ENCODE measurements at places on chromosomes 7 and 10.

DNA sequence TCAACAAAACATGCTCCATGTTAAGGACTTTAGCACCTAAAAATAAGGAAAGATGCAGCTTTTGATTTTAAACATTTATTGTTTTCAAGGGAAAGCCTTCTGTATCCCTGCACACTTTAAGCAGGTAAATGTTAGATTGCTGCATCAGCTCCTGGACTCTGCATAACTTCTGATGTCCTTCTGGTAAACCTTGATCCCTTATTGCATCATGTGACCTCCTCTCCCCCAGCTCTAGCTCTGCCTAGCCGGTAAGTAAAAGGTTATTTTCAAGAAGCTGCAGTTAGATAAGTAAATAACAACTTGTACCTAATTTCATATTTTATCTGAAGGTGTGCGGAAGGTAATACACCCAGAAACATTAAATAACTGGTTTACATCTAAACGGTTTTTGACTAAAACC is 37.5 kb downstream of the PDK4 start:
- DNase-seq, result no peak

- no peak for DNase-seq
Measured at GRCh38 chr7:109996927-109997326, 1094.0 kb upstream of the LRRN3 start.

DNA sequence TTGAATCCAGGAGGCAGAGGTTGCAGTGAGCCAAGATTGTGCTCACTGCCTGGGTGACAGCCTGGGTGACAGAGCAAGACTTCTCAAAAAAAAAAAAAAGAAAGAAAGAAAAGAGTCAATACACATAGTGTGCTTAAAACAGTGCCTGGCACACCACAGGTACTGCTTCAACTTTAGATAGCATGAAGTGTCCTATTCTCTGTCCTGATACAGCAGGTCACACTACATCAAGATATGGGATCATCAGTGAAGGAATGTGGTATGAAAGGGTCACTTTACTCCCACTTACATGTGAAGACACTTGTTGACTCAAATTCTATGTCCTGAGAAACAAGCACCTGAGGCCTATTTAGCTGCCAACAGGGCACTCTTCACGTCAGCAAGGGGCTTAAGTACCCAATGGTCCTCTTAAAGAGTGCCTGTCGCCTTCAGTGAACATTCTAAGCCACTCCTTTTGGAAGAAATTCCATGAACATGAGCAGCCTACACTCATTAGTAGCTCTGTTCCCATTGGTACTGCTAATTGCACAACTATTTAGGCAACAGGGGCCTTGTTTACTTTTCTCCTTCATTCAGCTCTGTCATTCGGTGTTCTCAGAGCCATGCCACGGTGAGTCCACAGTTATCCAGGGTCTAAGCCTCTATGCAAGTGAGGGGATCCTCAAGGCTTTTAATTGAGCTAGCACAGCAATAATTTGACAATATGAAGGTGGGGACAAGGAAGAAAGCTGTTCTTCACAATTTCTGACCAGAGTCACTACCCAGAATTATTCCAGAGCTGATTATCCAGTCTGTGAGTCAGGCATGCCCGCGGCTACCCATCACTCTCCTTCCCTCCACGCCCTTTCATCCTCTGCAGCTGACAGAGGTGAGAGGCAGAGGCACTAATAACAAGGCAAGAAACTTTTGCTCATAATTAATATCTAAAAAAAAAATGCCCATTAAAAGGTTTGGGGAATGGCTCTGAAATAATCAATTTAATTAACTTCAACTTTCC is 56.6 kb upstream of the PTN start:
- peak; percentile 29 for DNase-seq

DNA sequence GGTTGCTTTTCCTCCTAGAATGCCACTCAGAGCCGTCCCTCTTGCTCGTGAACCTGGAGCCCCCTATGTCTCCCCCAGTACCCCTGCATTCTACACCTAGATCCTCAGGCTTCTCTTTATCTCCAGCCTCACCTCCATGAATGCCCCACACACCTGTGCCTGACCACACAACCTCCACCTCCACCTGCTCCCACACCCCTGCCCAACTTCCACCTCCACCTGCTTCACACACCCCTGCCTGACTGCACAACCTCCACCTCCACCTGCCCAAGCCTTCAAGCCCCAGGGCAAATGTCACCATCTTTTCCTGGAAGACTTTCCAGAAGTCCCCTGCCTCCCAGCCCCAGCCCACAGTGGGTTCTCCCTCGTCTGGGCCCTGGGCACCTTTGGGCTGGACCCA is 6.9 kb upstream of the LFNG start:
- DNase-seq, result no peak

DNA sequence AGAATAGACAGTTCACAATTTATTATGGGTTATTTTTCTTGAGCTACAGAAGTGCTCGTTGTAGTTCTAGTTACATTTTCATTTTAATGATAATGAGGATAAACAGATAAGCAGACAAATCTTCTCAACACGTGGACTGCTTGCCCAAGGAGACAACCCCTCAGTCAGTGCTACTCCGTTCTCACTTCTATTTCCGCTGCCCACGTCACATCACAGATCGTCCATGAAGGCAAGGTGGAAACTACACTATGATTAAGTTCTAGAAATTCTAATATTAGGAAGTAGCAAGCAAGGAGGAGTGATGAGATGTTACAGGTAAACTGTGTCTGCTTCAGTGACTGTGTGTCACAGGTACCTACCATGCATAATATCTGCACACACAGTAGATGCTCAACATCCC is 210.5 kb downstream of the CHCHD3 start:
- no peak for DNase-seq

- DNase-seq, result no peak
Measured at GRCh38 chr10:62637249-62638061, 167.1 kb upstream of the ADO start.

DNA sequence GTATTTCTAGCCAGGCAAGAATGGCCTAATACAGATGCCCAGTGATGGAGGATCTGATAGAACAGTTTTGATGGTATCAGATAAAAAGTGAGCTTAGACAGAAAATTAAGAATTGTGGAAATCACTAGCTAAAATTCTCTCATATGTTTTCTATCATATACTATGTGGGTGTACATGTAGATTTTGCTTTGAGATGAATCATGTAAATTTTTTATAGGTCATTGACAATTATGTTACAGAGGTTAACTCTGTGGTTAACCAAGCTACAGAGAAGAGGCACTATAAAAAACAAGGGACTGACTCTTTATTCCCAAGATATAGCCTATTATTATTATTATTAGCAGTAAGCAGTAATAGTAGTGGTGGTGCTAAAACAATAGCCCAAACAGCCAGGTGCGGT is 156.5 kb downstream of the ITGA8 start:
- no peak for DNase-seq

- DNase-seq, result no peak
Measured at GRCh38 chr7:41592236-41592635, 110.7 kb downstream of the INHBA start.

GRCh38 chr10:47099474-47099873 is 188.2 kb downstream of the PTPN20 start:
- DNase-seq, result no peak

DNA sequence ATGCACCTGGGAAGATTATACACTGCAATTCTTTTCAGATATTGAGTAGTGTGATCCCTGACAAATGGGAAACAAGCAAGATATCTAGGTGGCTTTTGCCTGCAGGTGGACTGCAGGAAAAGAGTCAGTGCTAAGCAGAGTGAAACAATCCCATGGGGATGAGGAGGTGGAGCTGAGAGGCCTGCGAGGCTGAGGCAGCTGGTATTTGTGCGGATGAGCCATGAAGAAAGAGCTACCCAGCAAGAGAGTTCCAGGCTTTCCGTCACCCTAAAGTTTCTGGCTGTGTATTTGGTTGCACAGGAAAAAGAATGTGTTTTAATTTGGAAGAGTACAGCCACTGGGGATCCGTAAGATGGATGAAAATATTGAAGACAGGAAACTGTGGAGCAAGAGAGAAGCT is 714.1 kb upstream of the COBL start:
- no peak for DNase-seq

- no peak for DNase-seq
Measured at GRCh38 chr7:137371616-137372015, 28.1 kb upstream of the PTN start.

- DNase-seq, result no peak
Measured at GRCh38 chr7:46897381-46897780, 684.5 kb downstream of the TNS3 start.

- DNase-seq, result no peak
Measured at GRCh38 chr10:5991708-5992107, 14.4 kb upstream of the IL15RA start.

DNA sequence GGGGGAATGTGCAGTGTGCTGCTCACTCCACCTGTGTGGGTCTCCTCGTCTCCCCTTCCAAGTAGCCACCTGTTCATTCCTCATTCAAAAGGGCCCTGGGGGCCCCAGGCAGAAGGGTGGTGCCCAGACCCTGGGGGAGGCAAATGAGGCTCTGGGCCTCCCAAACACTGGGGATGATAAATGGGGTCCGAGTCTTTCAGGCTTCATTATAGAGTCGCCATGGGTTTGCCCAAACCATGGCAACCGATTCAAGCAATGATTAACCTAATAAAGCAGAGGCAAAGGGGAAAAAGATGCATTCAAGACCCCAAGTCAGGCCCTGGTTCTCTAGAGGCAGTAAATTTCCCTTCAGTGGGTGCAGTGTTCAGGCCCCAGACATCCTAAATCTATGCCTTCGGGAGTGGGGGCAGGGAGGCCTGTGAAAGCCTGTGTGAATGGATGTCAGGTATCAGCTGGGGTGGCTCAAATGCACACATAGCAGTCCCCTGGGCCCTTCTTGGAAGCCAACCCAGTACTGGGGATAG is 10.4 kb downstream of the NEUROG3 start:
- DNase-seq, result no peak

- no peak for DNase-seq
Measured at GRCh38 chr10:103839872-103840739, 15.3 kb downstream of the SH3PXD2A start.

DNA sequence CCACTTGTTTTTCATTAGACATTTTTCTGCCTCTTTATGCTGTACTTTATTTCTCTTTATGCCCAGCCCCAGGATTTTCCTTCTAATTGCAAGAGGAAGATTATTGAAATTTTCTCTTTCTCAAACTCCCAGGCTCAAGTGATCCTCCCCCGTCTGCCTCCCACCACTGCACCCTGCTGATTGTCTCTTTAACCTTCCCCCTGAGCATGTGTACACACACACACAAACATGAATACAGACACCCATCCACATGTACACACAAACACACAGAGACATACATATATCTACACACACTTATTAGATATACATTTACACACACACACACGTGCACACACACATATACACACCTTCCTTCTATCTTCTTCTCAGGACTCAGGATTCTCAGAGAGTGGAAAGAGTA is 37.3 kb upstream of the MAP3K8 start:
- no peak for DNase-seq

DNA sequence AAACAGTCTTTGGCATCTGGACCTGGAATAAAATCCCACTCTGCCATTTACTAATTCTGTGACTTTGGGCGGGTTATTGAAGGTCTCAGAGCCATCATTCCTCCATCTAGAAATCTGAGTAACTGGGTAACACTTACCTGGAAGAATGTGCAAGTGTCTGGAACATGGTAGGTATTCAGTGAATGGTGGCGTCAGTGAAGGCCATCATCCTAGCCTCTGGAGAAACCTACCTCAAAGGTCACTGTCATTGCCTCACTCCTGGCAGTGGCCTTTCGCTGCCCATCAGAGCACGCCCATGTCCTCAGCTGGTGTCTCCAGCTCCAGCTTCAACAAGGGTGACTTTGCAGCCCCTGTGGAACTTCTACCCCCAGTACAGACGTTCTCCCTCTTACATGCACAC is 4.5 kb downstream of the GAL3ST4 start:
- DNase-seq, result no peak

GRCh38 chr10:103456074-103456660 is 2.5 kb downstream of the CALHM1 start:
- no peak for DNase-seq

DNA sequence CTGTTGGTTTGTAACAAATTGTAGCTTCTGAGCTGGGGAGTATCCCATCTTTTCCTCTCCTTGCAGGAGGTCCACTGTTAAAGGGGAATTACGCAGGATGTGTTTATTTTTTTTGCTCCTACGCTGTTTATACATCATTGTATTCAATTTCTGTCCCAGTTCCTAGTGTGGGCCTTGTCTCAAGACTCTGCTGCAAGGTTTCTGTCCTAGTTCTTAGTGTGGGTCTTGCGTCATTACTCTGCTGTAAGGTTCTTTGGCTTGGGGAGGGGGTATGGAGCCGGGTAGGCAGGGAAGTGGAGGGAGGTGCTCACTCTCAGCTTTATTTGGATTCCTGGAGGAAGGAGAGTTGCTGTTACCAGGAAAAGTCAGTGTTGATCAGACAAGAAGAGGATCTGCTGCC is 64.0 kb upstream of the TRIM8 start:
- no peak for DNase-seq

GRCh38 chr7:35038354-35038753 is 1.1 kb upstream of the DPY19L1 start:
- DNase-seq, result no peak

GRCh38 chr7:118045629-118046028 is 138.3 kb upstream of the LSM8 start:
- DNase-seq, result no peak

DNA sequence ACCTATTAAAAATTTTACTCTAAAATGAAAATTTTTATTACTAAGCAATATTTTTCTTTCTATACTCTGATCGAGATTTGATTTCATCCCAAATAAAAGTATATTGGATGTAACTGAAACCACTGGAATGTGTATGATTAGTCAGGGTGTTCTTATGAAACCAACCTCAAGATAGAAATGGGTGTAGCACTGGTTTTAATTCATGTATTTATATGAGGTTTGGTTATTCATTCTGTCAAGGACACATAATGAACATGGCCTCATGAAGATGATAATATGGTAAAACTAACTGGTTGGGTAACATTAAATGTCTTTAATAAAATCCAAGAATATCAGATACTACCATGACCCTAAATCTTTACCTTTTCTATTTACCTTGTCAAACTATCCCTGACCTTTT is 197.7 kb downstream of the SEMA3A start:
- DNase-seq, result no peak

DNA sequence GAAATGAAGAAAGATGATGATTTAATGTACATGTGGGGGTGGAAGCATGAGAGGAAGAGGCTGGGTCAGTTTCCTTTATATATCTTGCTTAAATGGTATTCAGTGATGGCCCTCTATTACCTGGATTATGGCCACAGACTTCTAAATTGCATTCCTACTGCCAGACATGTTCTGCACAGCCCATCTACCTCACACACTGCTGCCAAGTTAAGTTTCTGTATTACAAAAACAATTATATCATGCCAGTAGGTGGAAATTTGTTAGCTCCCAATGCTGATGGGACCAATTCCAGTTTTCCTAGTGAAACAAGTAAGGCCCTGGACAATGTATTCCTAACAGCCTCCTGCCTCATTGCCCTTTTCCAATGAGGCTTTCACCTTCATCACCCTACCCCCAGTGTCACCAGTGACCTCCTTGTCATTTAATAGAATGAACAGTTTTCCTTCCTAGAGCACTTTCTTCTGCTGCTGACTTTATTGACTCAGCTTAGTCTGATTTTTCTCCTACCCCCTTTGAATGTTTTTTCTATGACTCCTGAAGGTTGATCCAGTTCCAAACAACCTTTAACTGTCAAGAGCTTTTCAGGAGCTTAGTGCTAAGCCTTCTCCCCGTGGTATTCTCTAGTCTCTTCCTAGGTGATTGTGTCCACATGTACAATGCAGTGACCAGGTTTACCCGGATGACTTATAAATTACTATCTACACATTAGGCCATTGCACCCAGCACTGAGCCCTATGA is 316.6 kb upstream of the ANKRD30A start:
- DNase-seq, result no peak
